ENCODE measurements at places on chromosomes 7 and 10. TPM values are rescaled to one million over a fixed set of nuclear protein-coding genes. Genes with fewer than 3 reads are reported as not detected.

DNA sequence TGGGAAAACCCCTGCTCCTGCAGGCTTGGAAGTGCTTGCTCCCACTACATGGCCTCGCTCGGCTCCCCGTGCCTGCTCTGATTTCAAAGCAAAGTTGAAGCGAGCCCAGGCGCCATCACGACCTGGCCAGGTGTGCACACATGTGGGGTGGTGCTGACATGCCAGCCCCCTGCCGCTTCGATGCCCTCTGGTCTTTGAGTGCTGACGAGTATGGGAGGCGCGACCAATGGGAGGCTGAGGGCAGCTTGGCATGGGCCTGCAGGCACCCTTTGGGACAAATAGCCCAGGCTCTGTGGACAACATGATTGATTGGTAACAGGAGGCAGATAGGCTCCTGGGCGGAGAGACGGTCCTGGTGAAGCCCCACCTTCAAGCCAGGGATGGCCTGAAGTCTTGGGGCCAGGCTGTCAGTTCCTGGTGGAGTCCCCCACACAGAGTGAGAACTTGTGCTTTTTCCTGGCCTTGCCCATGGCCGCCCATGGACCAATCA lies 252.4 kb upstream of the SEMA3A start:
- no peak for DNase-seq

- DNase-seq, result no peak
Measured at GRCh38 chr7:10919923-10920322, 53.7 kb upstream of the PHF14 start.

GRCh38 chr10:50464004-50464409 lies 159.7 kb downstream of the SGMS1 start:
- peak; percentile 44 for DNase-seq

- no peak for DNase-seq
Measured at GRCh38 chr7:90465816-90466215, 3.6 kb upstream of the PTTG1IP2 start.

- DNase-seq, result no peak
Measured at GRCh38 chr10:70605161-70605560, 2.6 kb upstream of the PRF1 start.

GRCh38 chr10:111233439-111233838 lies 156.6 kb downstream of the ADRA2A start:
- DNase-seq, result no peak

GRCh38 chr7:88254721-88255424 lies 35.0 kb upstream of the SRI start:
- DNase-seq, result no peak

DNA sequence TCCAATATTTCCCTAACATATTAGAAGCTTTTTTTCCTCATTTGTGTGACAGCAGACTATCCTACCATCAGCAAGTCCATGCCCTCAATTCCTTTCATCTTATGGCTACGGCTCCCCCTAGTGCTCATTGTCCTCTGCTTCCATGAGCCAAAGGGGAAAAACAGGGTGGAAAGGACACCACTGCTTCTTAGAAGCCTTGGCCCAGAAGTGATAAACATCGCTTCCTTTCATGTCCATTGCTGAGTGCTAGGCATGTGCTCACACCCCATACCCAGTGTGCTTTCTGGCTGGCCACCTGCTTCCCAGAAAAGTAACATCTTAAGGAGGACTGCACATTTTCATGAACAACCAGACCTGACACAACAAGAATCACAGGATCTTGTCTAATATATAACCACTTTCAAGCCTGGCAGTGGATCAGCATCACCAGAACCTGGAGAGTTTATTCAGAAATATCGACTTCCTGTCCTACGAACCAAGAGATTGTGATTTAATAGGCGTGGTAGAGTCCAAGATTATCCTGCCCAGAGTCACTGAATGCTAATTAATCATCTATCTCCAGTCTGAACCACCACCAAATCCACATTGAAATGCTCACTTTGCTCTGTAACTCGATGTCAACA lies 650.5 kb upstream of the SORCS1 start:
- DNase-seq, result no peak

GRCh38 chr7:79176859-79177477 lies 276.5 kb downstream of the MAGI2 start:
- peak; percentile 61 for DNase-seq

GRCh38 chr10:104255311-104255981 lies 754 bp downstream of the GSTO1 start:
- DNase-seq, result peak; percentile 40

DNA sequence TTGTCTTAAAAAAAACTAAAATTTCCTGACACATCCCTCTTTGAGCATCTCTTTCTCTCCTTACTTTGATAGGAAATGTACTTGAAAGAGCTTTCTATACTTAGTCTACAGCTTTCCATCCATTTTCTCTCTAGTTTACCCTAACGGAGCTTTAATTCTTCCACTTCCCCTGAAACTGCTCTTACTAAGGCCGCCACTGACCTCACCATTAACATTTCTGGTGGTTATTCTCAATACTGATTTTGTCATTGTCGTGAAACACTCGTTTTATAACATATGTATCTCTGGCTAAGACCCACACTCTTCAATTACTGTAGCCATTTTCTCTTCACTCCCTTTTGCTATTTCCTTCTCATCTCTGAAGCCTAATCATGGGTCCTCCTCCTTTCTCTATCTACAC lies 262.0 kb upstream of the FERD3L start:
- no peak for DNase-seq

- no peak for DNase-seq
Measured at GRCh38 chr10:90965720-90966119, 44.8 kb upstream of the ANKRD1 start.

GRCh38 chr7:151123822-151124464 lies 37.7 kb downstream of the AGAP3 start:
- DNase-seq, result peak; percentile 93

GRCh38 chr7:2076649-2077064 lies 156.1 kb downstream of the MAD1L1 start:
- no peak for DNase-seq

DNA sequence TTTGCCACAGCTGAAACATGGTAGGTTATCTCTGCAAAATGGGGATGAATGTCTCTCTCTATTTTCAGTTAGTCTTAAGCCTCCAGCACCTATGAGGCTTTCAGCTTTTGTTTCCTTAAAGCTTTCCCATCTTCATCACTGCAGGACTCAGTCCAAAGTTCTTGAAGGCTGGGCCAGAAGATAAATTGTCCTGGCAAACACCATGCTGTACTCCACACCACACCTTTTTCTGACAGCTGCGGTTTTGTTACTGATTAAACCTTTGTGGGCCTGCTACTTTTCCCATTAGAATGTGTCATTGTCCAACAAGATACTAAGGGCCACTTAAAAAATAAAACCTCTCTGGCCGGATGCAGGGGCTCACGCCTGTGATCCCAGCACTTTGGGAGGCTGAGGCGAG lies 87.2 kb upstream of the A1CF start:
- no peak for DNase-seq

GRCh38 chr7:22681312-22681711 lies 45.7 kb upstream of the IL6 start:
- no peak for DNase-seq

GRCh38 chr10:116800286-116800929 lies 48.9 kb upstream of the ENO4 start:
- no peak for DNase-seq

DNA sequence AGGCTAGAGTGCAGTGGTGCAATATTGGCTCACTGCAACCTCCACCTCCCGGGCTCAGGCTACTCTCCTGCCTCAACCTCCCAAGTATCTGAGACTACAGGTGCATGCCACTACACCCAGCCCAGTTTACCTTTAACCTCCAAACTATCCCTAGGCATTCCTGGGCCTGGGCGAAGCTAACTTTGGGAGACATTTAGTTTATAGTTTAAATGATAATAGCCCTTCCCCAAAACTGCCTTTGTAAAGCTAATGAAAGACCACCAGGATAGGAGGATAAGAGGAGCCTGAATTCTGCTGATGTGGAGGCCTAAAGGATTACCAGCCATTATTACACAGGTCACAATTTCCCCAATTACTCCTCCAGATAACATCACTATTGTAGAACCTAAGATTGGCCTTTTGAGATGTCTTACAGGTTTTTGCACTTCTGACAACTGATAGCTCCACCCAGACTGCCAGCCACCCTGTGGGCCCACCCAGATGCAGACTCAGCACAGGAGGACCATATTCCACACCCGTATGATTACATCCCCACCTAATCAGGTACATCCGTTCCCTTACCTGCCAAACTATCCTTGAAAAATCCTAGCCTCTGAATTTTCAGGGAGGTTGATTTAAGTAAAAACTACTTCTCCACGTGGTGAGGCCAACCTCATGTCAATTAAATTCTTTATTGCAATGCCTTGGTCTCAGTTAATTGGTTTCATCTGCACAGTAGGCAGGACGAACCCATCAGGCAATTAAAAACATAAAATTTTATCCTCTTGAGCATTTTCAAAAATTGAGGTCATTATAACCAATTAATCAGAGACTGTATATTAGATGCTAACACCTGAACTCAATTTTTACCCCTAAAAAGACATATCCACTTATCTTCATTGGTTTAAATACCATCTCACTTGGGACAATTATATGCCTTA lies 62.3 kb upstream of the TMEM254 start:
- no peak for DNase-seq

DNA sequence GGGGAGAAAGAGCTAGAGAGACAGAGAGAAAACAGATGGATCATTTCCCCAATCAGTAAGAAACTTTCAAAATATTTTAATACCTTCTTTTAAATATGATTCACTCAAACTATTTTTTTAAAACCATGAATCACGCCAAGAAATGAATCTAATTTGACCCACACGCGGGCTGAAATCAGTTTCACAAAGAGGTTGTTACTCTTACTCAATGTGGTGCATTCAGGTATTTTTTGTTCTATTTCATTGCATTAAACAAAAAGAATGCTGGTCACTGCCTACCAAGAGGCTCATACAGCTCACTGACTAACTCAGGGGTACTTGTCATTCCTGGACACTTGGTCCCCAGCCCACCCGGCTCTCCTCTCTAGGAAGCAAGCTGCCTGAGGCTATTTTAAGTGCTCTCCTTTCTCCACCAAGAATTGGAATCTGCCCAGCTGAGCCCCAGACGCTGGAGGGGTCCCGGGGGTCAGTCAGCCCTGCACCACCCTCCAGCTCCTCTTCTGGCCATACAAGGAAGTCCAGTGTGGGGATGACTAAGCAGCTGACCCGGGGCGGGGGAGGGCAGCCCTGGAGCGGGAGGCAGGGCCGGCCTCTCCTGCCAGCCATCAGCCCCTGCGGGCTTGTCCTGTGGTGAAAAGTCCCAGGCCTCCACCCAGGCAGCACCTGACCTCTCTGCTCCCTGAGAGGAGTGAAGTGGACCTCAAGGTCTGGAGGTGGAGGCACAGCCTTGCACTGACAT lies 21.7 kb upstream of the PFKP start:
- no peak for DNase-seq

GRCh38 chr7:42135728-42136127 lies 101.3 kb downstream of the GLI3 start:
- DNase-seq, result no peak

DNA sequence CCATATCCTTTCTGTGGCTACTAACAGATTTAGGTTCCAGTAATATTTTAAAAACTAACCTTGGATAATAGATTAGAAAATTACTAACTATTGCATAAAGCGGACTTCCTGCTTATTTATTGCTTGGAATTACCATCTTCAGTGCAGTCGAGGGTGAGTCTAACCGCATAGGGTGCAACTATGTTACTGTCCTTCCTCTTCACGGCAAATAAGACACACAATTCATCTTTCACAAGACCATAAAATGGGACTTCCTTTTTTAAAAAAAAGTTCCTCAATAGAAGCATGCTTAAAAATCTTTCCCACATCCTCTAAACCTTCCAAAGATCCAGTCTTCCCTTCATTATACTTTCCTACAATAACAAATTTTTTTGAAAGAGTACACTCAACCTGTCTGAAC lies 2.1 kb downstream of the SLC25A40 start:
- DNase-seq, result no peak

DNA sequence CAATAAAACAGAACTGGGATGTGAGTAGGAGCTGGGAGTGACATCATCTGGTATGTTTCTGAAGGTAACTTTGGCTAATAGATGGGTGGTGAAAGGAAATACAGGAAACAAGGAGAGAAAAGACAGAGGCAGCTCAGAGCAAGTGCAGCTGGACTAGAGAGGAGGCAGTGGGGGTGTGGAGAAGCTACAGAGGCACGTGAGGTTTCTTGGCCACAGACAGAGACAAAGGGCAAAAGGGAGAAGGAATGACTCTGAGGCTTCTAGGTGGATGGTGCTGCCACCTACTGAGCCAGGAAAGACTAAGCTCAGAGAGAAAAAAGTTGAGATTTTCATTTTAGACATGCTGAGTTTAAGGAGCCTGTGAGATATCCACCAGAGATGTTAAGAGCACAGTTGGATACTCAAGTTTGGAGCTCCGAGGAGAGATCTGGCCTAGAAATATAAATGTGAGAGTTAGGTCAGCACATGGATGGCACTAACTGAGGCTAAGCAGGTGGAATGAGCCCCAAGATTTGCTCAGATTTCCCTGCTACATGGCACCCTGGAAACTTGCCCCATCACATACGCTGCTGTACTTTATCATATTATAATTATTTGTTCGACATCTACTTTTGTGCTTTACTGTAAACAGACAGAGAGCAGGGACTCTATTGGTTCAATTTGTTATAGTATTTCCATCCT lies 293.0 kb upstream of the IMMP2L start:
- no peak for DNase-seq

GRCh38 chr7:153188630-153189029 lies 429.1 kb downstream of the ACTR3B start:
- DNase-seq, result no peak

GRCh38 chr7:115037128-115037802 lies 115.4 kb downstream of the MDFIC start:
- DNase-seq, result no peak

DNA sequence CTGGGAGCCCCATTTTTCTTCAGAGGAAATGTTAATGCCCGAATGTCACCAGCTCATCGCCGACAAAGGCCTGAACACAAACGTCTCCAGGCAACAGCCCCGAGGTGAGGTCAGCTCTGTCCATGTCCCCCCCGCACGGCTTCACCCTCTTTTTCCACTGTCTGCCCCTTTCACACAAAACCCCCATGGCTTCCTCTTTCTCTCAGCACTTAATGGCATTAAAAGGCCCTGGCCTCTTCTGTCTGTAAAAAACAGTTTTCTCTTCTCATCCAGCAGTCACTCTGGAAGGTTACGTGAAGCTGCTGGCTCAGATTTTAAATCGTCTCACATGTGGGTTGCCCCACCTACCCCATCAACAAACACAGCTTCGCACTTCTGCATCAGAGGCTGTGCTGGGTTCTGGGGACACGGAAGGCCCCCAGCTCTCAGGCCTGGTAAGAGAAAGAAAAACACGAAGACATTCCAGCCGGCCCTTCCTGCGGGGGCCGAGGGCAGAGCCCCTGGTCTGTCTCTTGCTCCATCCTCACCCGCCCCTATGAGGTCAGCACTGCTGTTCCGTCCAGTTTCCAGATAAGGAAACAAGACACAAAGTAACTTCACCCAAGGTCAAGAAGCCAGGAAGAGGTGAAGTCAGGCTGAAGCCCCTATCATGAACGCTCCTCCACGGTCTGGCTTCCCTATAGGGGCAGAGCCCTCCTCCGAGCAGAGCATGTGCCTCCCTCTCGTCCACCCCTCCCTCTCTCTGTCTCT lies 91.1 kb upstream of the PDGFA start:
- DNase-seq, result no peak

Gene LIPF
- not detected for polyA plus RNA-seq

Gene SLC26A3
- polyA plus RNA-seq, result not detected

Gene ZNF277
- polyA plus RNA-seq, result 33.2 TPM

Gene PIK3AP1
- polyA plus RNA-seq, result 3.5 TPM

Gene JAZF1
- polyA plus RNA-seq, result 11.1 TPM

Gene SPDYE2B
- polyA plus RNA-seq, result 4.7 TPM

Gene ACTL6B
- polyA plus RNA-seq, result not detected

Gene INA
- polyA plus RNA-seq, result 0.30 TPM
